Islet precursor cell (in vitro differentiated cells): ENCODE measurements at places on chromosomes 12 and 14.

GRCh38 chr14:79544698-79545070 is 666.6 kb downstream of the DIO2 start:
- no peak for DNase-seq

DNA sequence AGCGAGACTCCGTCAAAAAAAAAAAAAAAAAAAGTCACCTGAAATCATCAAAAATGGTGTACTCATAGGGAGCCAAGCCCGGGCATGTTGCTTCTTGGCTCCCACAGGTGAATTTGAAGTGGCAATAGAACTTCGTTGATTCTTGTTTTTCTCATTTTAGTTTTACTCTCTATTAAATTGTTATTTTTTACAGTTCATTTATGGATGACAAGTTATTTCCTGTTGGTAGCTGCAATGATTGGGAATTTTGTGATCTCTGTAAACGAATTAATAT is 1.3 kb downstream of the TM7SF3 start:
- DNase-seq, result no peak

DNA sequence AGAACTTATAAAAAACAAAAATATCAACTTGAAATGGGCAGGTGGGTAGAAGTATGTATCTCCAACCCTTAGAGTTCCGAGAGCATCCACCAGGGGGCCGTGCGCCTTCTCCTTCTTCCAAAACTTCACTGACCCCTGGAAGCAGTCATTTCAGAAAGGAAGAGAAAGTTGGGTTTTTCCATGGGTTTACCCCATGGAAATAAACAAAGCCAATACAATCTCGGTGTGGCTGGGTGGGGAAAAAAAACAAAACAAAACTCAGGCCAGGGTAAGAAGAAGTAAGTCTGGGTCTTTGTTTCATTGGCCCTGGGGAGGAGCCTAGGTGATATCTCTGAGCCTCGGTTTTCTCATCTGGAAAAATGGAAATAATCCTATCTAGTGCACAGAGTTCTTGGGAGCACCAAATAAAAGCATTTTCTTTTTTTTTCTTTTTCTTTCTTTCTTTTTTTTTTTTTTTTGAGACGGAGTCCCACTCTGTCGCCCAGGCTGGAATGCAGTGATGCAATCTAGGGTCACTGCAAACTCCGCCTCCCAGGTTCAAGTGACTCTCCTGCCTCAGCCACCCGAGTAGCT is 33.6 kb upstream of the HNF1A start:
- peak; percentile 83 for DNase-seq

GRCh38 chr14:41073544-41073943 is 533.1 kb upstream of the LRFN5 start:
- DNase-seq, result no peak

- no peak for DNase-seq
These were observed 171.8 kb upstream of the KRR1 start for GRCh38 chr12:75683220-75683619.

DNA sequence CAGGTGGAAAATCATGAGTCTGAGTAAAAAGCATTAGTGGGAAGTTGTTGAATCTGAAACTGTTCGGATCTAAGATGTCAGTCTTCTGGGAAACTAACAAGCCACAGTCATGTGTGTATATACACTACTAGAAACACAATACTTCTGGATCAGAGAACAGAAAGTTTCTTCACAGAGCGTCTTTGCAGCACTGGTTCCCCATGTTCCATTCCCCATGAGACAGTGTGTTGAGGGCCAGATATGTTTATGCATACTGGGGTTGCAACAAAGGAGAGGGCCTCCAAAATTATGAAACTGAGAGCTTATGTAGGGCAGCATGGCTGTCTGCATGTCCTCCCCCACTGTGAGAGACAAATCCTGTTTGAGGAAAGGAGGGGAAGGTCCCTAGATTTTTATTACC is 295.0 kb upstream of the NAV3 start:
- DNase-seq, result no peak

DNA sequence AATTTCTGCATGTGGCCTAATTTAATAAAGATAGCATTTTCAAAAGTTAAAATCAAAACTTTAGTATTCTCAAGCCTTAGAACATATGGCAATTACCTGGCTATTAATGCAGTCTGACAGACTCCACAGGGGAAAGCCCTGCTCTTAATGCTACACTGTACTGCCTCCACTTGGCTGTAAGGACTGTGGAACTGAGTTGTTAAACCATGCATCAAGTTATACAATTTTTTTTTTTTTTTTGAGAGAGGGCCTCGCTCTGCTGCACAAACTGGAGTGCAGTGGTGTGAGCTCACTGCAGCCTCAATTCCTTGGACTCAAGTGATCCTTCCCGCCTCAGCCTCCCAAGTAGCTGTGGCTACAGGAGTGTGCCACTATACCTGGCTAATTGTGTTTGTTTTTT is 19.0 kb upstream of the NDUFA12 start:
- no peak for DNase-seq

DNA sequence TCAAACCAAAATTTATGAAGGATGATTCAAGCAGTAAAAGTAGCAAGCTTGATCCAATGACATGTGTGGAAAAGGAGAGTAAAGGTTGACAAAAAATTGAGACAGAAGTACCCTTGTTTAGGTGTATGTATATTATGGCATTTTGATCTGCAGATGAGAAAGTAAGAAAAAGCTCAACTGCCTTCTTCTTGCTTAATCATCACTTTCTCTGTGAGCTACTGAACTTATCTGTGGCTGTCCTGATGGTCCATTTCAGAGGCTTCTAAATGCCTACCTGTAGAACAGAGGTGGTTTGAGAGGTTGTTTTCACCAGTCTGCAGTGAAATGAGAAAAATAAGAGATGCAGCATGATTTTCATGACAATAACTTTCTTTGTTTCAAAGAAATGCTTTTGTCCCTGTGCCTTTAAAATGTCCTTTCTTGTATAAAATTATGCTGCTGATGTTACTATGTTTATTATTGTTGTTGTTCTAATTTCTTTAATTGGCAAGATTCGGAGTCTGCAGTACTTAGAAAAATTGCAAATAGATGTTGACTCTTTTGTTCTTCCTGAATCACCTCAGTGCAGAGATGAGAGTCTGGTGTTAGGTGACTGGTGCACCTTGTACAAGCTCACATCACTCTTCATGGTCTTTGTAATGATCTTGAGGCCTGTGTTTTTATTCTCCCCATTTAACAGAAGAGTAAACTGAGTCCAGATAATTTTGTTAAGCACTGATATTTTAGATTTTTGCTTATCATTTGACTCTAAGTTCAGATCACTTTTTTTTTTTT is 821.9 kb downstream of the VRK1 start:
- no peak for DNase-seq

- DNase-seq, result no peak
These were observed 263.4 kb downstream of the SOX5 start for GRCh38 chr12:23686095-23686494.

- peak; percentile 71 for DNase-seq
These were observed 60.6 kb upstream of the TCL1A start for GRCh38 chr14:95774265-95775160.

- DNase-seq, result peak; percentile 45
These were observed 25.5 kb downstream of the ZNF664 start for GRCh38 chr12:123998344-123998990.

GRCh38 chr14:65377576-65377975 is 35.0 kb upstream of the FUT8 start:
- no peak for DNase-seq

DNA sequence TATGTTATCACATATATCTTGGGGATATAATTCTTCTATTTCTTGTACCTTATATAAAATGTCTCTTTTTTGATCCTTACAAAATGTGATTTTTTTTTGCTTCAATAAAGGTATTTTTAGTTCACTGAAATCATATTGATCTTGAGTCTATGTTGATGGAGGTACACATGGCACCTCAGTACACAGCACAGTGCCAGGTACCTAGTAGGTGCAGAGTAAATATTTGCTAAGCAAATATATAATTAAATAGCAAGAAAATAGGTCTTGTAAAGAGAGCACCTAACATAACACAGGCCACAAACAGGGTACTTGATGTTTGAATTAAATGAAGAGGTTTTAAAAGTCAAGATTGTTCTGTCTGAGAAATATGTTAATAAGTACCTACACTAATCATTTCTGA is 69.7 kb downstream of the CIT start:
- DNase-seq, result no peak

DNA sequence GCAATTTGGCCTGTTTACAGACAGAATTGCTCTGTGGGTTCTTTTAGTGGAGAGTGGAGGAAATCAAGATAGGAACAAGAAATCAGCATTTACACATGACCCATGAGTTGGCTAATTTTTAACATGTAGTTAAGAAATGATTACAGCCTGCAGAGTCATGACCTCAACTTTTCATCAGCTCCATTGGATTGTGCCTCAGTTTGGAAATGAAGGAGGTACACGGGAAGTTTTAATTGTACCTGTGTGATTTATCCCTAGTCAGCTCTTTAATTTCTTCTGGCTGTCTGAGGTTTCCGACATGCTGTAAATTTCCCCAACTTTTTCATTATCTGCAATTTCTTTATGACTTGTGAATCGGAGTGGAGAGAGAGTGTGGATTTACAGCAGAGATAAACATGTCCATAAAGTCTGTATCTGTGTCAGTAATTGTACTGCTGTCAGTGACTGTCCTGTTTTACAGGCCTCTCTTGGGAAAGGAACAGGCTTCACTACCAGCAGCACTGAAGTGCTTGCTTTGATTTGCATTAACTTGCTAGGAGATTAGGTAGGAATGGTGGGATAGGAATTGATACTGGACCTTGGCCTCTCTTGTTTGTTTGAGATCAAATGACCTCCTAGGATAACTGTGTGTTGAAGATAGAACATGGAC is 49.2 kb downstream of the LIN52 start:
- no peak for DNase-seq

DNA sequence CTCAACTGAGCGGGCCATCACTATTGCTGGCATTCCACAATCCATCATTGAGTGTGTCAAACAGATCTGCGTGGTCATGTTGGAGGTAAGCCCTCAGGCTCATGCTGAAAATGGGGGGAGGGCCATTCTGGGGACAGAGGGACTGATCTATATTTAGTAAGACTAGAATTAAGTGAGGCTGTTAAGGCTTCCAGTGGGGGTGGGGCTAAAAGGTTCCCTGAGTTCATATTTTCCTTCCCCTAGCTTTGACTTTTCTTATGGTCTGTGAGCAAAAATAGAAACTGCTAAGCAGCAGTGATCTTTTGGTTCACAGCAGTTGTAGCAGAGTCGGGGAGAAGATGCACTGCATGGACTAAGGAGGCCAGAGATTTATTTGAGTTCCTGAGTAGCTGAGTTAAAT is 9.2 kb downstream of the PCBP2 start:
- no peak for DNase-seq

DNA sequence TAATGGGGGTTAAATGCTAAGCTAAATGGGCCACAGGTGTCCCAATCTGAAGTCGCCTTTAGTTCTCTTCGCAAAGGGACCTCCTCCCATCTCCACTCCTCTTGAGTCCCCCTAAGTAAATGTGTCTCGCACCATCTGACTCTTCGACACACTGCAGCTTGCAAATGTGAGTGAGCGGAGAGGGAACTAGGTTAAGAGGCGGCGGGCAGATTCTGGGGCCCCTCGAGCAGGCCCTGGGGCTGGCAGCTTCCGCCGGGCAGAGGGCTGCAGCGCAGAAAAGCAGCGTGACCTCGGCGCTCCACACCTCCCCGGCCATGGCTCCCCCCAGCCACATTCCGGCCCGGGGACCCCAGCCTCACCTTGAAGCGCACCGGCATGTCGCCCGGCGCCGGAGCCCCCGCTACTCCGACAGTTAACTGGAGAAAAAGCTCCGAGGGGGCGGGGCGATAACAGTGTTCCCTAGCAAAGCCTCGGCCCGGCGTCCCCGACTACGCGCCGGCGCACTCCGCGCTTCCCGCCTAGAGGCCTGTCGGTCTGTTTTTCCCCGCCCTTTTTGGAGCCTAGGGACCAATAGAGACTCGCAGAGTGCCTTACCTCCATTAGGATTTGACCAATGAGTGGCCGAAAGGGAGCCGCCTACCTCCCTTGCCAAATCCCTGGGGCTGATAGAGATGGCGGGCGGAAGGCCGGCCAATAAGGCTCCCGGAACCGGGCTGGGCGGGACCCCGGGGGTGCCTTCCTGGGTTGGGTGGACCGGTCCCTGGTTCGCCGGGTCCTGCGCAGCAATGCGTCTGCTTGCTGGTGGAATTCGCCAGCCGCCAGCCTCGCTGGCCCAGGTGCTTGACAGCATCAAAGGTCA is at the start of gene MDM1:
TSS of gene MDM1 (minus strand) at position 494 of the 859 bp plus-strand sequence. CDS start at position 377, 117 bp downstream.
- peak; percentile 100 for DNase-seq

DNA sequence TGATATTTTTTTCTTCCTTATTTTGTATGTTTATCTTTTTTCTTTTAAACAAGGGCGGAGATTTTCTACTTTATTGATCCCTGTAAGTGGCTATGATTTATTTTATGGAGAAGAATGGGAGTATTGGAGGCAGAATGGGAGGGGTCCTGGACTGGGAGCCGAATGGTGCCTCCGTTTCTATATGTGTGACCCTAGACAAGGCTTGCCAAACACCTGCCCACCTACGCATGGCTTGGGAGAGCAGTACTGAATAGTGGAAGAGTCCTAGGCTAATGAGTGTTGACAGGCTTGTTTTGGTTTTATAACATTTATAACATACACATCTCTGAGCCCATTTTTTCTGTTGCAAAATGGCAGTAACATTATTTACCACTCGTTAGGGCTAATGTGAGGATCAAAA is 29.0 kb downstream of the STK38L start:
- no peak for DNase-seq

GRCh38 chr12:110934093-110934852 is 13.9 kb upstream of the MYL2 start:
- DNase-seq, result peak; percentile 95

DNA sequence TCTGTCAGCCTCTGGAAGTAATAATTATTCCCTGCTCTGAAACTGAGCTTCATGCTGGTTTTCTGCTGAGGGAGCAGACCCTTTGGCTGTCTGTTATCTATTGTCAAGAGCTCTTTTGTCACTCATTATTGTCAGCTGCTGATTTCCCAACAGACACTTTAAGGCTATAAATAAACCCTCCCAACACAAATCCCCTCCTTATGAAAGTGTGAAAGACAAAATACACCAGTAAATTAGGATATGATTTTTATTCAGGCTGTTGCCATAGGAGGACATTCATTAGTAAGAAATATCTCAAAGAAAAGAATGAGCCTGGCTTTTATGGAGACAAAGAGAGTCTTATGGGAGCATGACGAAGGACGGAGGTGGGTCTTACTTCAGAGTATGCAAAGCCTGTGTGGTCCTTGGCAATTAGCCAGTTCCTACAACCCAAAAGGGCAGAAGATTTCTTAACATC is 180.8 kb downstream of the CRADD start:
- no peak for DNase-seq

- peak; percentile 54 for DNase-seq
These were observed 131.1 kb downstream of the ETV6 start for GRCh38 chr12:11780521-11781101.

GRCh38 chr12:52519387-52519703 is 849 bp downstream of the KRT5 start:
- no peak for DNase-seq

GRCh38 chr14:38481952-38482678 is 226.2 kb upstream of the CLEC14A start:
- no peak for DNase-seq

- no peak for DNase-seq
These were observed 1077.0 kb downstream of the LRFN5 start for GRCh38 chr14:42683707-42684106.

GRCh38 chr14:101185073-101185835 is 281.7 kb upstream of the RTL1 start:
- DNase-seq, result peak; percentile 42

- no peak for DNase-seq
These were observed 81.1 kb upstream of the CCDC198 start for GRCh38 chr14:57574617-57575288.
